ENCODE measurements at places on chromosomes 7 and 10. TPM values are rescaled to one million over a fixed set of nuclear protein-coding genes. Genes with fewer than 3 reads are reported as not detected.

CARD11 gene
- total RNA-seq = 105 TPM

FAM131B gene
- total RNA-seq = 1.7 TPM

STAG3 gene
- 38.4 TPM for total RNA-seq

LIPM gene
- not detected for total RNA-seq

SCIN gene
- total RNA-seq = 0.05 TPM

TAF5 gene
- total RNA-seq = 16.3 TPM

IGFBP3 gene
- total RNA-seq = not detected

OR13A1 gene
- not detected for total RNA-seq

COL17A1 gene
- total RNA-seq = not detected

GIMAP6 gene
- 20.7 TPM for total RNA-seq

PILRA gene
- total RNA-seq = 0.27 TPM

OR2A7 gene
- 1.2 TPM for total RNA-seq

CLCN1 gene
- not detected for total RNA-seq

CALHM3 gene
- not detected for total RNA-seq

HTR5A gene
- not detected for total RNA-seq

TAS2R16 gene
- not detected for total RNA-seq

PSMC2 gene
- total RNA-seq = 119 TPM

AUTS2 gene
- total RNA-seq = 0.79 TPM

FAM25C gene
- total RNA-seq = not detected

RTKN2 gene
- 5.4 TPM for total RNA-seq

GIMAP4 gene
- 193 TPM for total RNA-seq

TMEM229A gene
- not detected for total RNA-seq

LRRC17 gene
- not detected for total RNA-seq

OR2A42 gene
- total RNA-seq = not detected

PARD3 gene
- 3.6 TPM for total RNA-seq

POLR2J gene
- 43.9 TPM for total RNA-seq

RARRES2 gene
- total RNA-seq = not detected

BLNK gene
- not detected for total RNA-seq

PRRT4 gene
- not detected for total RNA-seq

TRIM50 gene
- not detected for total RNA-seq

VPS26A gene
- total RNA-seq = 27.9 TPM

FAM25G gene
- not detected for total RNA-seq

GNA12 gene
- total RNA-seq = 14.1 TPM

CFAP43 gene
- not detected for total RNA-seq

ASB10 gene
- not detected for total RNA-seq

RP9 gene
- total RNA-seq = 14.2 TPM

ADGRA1 gene
- total RNA-seq = not detected

CFAP70 gene
- total RNA-seq = 0.31 TPM

MMD2 gene
- total RNA-seq = not detected

TSPAN33 gene
- total RNA-seq = 7.9 TPM

C10orf67 gene
- 2.0 TPM for total RNA-seq

CCDC3 gene
- not detected for total RNA-seq

CRYGN gene
- total RNA-seq = not detected

LIPN gene
- not detected for total RNA-seq

ADIRF gene
- not detected for total RNA-seq

SAMD9 gene
- 3.1 TPM for total RNA-seq

ASB15 gene
- total RNA-seq = not detected

WDR11 gene
- 32.4 TPM for total RNA-seq

SORBS1 gene
- total RNA-seq = 0.77 TPM

TFEC gene
- not detected for total RNA-seq

CALHM1 gene
- not detected for total RNA-seq

NAPEPLD gene
- 6.8 TPM for total RNA-seq

NODAL gene
- not detected for total RNA-seq
